ENCODE measurements at places on chromosomes 16 and 17. TPM values are rescaled to one million over a fixed set of nuclear protein-coding genes. Genes with fewer than 3 reads are reported as not detected.
A peak's percentile ranks its signal among the peaks of the same experiment; 100 is the strongest.

GRCh38 chr17:10807704-10808128 lies 3.8 kb upstream of the TMEM238L start:
- no peak for DNase-seq

- DNase-seq, result no peak
Observed at GRCh38 chr16:66687906-66688625, 8.5 kb downstream of the CMTM4 start.

DNA sequence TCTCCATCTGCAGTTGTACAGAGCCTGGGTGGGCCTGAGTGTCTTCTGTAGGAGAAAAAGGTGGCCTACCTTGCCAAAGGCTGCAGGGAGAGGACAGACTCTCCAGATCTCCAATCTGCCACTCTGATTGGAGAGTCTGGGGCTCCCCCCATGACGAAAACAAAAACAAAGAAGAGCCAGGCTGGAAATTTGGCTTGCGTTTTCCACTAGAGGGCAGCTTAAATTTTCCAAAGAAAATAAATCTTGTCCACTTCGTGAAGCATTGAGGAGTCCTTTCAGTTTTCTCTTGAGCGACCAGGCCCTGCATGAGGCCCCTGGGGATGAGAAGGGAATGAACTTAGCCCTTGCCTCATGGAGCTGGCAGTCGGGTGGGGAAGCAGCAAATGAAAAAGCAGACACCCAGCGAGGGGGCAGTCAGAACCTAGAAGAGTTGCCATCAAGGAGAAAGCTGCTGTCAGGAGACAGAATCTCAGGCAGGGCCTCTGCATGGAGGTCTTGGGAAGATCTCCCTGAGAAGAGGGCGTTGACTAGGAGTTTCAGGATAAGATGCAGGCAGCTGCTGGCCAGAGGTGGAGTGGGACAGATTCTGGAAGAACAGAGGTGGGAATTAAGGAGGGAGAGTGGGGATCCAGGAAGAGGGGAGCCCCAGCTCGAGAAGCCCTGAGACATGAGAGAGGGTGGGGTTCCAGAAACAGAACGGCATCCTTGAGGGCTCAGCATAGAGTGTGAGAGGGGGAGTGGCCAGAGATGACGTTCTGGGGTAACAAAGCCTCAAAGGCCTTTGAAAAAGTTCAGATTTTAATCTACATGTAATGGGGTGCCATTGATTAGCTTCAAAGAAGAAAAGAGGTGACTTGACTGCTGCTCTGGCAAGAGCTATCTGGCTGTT lies 8.4 kb upstream of the SHCBP1 start:
- no peak for DNase-seq

GRCh38 chr17:71187145-71187878 lies 933.5 kb upstream of the SOX9 start:
- DNase-seq, result no peak

- no peak for DNase-seq
Observed at GRCh38 chr17:68903286-68903685, 51.9 kb downstream of the ABCA8 start.

- DNase-seq, result no peak
Observed at GRCh38 chr16:51755039-51755501, 604.0 kb upstream of the SALL1 start.

GRCh38 chr17:58344047-58344790 lies 7.8 kb downstream of the SUPT4H1 start:
- peak; percentile 80 for DNase-seq

DNA sequence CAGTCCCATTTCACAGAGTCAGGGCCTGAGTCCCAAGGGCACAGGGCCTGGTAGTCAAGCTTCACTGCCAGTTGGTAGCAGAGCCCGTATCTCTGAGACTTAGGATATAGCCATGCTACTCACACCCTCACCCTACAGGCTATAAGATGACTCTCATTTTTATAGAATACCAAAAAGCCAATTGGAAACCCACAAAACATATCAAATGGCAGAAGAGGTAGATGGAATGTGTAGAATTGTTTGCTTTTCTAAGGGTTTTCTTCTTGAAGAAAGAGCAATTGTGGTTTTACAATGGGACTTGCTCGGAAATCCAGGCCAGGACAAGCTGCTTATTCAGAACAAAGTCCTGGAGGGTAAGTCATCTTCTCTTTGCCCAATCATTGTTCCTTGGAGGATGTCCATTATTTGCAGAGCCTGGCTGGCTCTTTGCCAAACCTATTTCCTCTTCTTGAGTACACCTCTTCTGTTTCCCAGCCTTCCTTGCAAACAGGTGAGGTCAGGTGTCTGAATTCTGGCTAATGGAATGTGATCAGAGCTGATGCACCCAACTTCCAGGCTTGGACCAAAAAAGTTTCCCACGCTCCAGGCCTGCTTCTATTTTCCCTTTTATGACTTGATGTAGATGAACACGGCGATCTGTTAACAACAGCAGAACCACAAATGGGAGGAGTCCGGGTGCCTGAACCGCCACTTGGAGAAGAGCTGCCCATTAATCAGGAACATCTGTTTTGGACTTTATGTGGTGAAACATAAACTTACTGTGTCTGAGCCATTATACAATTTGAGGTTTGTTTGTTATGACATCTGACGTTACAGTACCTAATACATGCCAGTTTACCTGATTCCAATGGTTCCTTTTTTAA lies 16.9 kb upstream of the CCL22 start:
- no peak for DNase-seq

DNA sequence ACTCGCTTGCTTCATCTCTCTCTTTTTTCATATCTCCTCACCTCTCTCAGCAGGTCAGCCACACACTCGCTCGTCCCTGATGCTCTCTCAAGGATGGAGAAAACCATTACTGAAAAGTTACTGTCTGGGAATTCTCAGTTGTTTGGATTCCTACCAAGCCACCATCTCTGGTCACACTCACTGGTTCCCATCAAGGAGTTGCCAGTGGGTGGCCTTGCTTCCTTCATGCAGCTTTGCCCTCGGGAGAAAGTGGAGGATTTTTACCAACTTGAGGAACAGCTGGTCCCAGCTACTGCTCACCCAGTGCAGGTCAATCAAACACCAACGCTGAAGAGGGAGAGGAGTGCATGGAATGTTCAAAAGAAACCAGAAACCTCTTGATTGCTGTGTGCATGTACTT lies 25.3 kb downstream of the MEOX1 start:
- DNase-seq, result no peak

DNA sequence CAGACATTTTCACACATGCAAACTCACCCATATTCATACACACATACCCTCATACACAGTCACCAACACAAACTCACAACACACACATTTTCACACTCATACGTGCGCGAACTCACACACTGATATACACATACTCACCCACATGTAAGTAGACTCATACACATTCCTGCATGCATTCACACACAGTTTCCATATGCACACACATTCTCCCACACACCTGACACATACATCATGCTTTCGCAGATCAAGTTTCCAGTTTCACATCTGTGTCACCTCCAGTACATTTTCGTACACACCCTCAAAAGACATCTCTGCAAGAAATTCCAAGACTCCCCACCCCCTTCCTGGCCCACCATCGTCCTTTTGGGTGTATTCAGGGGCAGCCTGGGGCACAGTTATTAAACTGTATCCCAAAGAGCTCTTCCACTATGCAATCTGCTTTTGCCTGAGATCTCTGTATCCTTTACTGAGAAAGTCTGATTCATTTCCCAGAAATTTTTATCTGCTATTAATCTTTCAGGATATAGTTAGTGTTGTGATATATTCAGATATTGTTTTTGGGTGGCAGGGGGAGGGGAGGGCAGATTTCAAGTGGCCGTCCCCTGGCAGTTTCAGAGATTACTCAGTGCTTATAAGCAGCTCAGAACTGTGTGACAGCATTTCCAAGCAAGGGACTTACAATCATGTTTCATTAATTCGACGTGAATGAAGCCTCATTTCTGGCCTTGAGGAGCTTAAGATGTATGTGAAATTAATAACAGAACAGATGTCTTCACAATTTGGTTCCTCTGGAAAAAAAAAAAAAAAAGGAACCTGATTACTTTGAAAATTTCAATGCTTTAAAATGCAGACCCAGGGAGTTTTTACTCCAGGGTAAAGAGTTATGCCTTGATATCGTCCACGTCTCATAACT lies 35.3 kb upstream of the MMP2 start:
- DNase-seq, result no peak

GRCh38 chr17:77372444-77373298 lies 231.9 kb downstream of the SEC14L1 start:
- DNase-seq, result peak; percentile 63

DNA sequence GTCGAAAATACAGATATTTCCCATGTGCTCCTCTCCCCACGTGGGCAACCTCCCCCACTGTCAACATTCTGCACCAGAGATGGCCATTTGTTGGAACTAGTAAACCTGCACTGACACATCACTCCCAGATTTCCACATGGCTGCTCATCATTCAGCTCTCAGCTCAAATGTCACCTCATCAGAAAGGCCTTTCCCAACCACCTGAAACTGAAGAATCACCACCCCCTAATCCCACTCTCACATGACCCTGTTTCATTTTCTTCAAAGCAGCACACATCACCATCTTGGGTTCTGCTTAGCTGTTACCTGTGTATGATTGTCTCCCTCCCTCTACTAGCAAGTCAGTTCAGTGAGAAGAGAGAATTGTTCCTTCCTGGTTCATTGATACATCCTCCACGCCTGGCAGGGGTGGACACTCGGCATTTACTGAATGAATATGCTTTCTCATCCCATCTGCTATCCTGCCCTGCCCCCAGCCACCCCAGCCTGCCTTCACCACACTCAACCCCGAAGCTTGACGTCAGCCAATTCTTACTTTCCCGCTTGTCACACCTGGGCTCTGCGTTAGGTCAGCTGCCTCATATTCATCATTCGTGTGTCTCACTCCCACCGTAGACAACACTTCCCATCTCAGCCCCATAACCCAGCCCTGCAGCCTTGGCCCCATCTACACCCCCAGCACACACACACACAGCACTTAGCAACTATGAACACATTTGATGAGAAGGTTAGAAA lies 1.5 kb downstream of the C17orf114 start:
- DNase-seq, result no peak

DNA sequence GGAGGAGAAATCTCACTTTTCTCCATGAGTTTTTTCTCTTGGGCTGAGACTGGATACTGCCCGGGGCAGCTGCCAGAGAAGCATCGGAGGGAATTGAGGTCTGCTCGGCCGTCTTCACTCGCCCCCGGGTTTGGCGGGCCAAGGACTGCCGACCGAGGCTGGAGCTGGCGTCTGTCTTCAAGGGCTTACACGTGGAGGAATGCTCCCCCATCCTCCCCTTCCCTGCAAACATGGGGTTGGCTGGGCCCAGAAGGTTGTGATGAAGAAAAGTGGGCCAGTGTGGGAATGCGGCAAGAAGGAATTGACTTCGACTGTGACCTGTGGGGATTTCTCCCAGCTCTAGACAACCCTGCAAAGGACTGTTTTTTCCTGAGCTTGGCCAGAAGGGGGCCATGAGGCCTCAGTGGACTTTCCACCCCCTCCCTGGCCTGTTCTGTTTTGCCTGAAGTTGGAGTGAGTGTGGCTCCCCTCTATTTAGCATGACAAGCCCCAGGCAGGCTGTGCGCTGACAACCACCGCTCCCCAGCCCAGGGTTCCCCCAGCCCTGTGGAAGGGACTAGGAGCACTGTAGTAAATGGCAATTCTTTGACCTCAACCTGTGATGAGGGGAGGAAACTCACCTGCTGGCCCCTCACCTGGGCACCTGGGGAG lies 19.1 kb downstream of the NGFR start:
- no peak for DNase-seq

GRCh38 chr17:39753514-39754160 lies 15.9 kb downstream of the GRB7 start:
- no peak for DNase-seq

DNA sequence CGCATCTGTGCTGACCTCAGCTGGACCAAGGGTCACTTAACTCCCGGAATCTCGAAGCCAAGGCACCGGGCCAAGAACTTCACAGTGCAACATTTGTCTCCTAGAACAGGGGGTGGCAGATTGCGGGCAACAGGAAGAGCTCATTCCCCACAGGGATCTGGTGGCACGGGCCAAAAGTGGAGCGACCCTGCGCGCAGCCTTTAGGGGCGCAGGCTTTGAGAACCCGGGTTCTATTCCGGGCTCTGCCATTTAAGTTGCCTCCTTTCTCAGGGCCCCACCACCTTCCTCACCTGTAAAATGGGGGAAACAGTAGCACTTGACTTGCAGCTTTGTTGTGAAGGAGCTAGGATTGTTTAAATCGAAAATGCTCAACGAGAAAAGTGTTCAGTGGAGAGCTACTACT lies 651 bp downstream of the SHMT1 start:
- DNase-seq, result no peak

DNA sequence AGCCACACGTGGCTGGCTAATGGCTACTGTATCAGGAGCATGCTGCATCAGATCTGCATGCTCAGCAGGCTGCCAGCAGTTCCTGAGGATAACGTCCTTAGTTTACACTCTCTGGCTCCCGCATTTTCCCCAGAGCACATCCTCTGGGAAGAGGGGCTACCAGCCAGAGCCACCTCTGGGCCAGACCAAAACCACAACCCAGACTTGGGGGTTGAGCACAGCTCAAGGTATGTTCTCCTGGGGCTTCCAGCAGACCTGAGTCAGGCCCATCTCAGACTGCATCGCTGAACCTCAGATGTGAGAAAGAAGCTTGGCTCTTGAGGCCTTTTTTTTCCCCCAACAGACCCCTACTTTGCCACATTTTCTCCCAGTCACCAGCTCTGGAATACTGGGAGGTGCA lies 23.7 kb upstream of the WSCD1 start:
- no peak for DNase-seq

DNA sequence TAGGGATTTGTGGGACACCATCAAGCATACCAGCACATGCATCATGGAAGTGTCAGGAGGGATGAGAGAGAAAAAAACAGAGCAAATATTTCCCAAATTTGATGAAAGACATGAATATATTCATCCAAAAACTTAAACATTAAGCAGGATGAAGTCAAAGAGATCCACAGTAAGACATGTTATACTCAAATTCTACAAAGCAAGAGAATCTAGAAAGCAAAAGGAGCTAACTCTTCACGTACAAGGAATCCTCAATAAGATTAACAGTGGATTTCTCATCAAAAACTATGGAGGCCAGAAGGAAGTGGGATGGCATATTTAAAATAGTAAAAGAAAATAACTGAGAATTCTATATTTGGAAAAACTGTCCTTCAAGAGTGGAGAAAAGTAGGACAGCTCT lies 374.8 kb downstream of the ZFHX3 start:
- no peak for DNase-seq

- no peak for DNase-seq
Observed at GRCh38 chr17:36977568-36977967, 28.8 kb downstream of the AATF start.

DNA sequence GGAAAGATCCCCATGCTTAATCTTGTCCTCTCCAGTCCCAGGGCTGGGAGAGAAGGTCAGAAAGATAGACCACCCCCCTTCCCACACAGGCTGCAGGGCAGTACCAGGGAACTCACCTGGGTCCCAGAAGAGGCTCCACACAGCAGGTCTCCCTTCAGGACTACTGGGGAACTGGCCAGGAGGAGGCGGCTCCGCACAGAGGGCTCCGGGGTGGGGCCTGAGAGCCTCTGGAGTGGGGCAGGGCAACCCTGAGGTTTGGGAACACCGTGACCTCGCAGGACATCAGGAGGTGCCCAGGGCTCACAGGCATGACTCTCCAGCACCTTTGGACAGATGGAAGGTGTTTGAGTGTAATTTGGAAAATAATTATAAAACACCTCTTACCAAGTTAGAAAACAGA lies 11.0 kb downstream of the ABCA3 start:
- DNase-seq, result no peak

BCO1 gene
- not detected for total RNA-seq

CRHR1 gene
- not detected for total RNA-seq

ARL5C gene
- total RNA-seq, result not detected

HSD17B1 gene
- 0.37 TPM for total RNA-seq

GDPD3 gene
- 5.3 TPM for total RNA-seq

SAMD14 gene
- total RNA-seq, result 0.92 TPM

CEP20 gene
- 39.6 TPM for total RNA-seq

MXRA7 gene
- 29.1 TPM for total RNA-seq

SMTNL2 gene
- not detected for total RNA-seq

SYNGR3 gene
- 3.4 TPM for total RNA-seq
